ENCODE measurements at places on chromosomes 4 and X. TPM values are rescaled to one million over a fixed set of nuclear protein-coding genes. Genes with fewer than 3 reads are reported as not detected.

The CTAG2 gene
- total RNA-seq, result not detected

The RBM10 gene
- total RNA-seq, result 87.0 TPM

The F8A3 gene
- total RNA-seq, result 2.2 TPM

The ITM2A gene
- not detected for total RNA-seq

The BEX1 gene
- 4.0 TPM for total RNA-seq

The FDCSP gene
- total RNA-seq, result not detected

The GLRA3 gene
- not detected for total RNA-seq

The ZNF141 gene
- total RNA-seq, result 6.5 TPM

The RIBC1 gene
- 1.6 TPM for total RNA-seq

The DGKK gene
- total RNA-seq, result not detected

The VCX3A gene
- not detected for total RNA-seq

DNA sequence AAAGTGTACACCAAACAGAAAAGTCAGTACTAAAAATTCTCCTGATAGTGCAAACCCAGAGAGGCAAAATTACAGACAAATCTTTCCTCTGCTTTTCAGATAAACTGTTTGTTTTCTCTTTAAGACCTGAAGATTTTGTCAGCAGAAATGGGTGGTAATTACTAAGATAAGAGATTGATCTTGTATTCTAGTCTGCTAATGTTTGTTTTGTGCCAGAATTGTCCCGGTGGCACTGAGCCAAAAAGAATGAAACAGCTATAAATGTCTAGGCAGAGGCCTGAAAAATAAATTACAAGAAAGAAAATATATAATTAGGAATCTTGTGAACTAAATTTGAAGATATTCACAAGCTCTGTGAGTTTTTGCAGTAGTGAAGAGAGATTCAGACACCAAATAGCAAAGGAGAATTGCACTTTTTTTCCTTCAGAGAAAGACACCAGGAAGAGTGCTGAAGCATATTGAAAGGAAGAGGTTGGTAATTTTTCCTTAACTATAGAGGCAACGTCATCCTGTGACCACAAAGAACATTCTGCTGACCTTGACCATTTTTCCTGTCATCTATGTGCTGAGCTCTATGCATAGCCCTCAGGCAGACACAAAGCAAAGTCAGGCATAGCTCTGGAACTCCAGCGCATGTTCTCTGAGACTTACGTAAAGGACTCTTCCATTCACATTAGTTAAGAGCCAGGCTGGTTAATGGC is 314.5 kb upstream of the RASGEF1B start:
- no peak overlapping the region for H3K27ac ChIP-seq
- no peaks in the 10 kb centered on the region for H3K27me3 ChIP-seq
- DNase-seq, result no peak
- H3K36me3 ChIP-seq, result no peaks in the 10 kb centered on the region
- no peaks in the 10 kb centered on the region for H3K4me1 ChIP-seq

DNA sequence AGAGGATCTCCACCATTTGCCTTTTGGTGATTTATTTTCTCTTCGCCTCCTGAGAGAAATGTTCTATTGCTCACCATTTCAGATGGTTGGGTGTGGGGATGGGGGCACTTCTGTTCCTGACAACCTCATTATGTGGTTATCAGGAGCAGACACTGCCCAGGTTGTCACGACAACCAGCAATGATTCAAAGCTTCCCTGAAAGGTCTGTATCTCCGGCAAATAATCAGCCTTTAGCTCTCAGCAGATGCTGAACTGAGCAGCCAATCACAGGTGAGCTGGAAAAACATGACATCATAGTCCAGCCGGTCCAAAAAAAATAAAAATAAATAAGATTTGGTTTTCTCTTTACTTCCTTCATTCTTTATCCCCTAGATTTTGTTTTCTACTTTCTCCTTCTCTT is 5.5 kb upstream of the PAK3 start:
- H3K27me3 ChIP-seq, result peaks cover 6% of the 10 kb centered on the region
- H3K36me3 ChIP-seq, result no peaks in the 10 kb centered on the region
- no peak for DNase-seq
- H3K4me3 ChIP-seq, result no peak overlapping the region
- no peaks in the 10 kb centered on the region for H3K4me1 ChIP-seq

GRCh38 chr4:93908778-93909177 is 80.2 kb downstream of the ATOH1 start:
- no peaks in the 10 kb centered on the region for H3K36me3 ChIP-seq
- no peaks in the 10 kb centered on the region for H3K27me3 ChIP-seq
- DNase-seq, result no peak
- H3K27ac ChIP-seq, result no peak overlapping the region
- no peak overlapping the region for H3K4me3 ChIP-seq

DNA sequence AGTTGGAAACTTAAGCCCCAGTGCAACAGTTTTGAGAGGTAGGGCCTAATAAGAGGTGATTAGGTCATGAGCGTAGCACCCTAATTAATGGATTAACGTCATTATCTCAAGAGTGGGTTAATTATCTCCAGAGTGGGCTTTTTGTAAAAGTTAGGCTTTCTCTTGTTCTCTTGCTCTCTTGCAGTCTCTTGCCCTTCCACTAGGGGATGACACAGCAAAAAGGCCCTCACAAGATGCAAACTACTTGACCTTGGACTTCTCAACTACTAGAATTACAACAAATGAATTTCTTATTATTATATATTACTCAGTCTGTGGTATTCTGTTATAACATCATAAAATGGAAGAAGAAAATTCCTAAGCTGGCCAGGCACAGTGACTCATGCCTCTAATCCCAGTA is 22.1 kb upstream of the NDST3 start:
- no peak overlapping the region for H3K27ac ChIP-seq
- no peak for DNase-seq
- H3K36me3 ChIP-seq, result no peaks in the 10 kb centered on the region
- H3K4me1 ChIP-seq, result no peaks in the 10 kb centered on the region
- no peaks in the 10 kb centered on the region for H3K27me3 ChIP-seq

- H3K36me3 ChIP-seq, result no peaks in the 10 kb centered on the region
- no peak overlapping the region for H3K4me3 ChIP-seq
- peak; percentile 75 for DNase-seq
- H3K27ac ChIP-seq, result peak overlapping the region; percentile 5
These were observed 88.7 kb downstream of the PDLIM5 start for GRCh38 chr4:94540476-94540875.

GRCh38 chr4:26723216-26723615 is 137.4 kb upstream of the STIM2 start:
- no peaks in the 10 kb centered on the region for H3K4me1 ChIP-seq
- no peak overlapping the region for H3K27ac ChIP-seq
- H3K27me3 ChIP-seq, result no peaks in the 10 kb centered on the region
- no peak overlapping the region for H3K4me3 ChIP-seq
- H3K36me3 ChIP-seq, result no peaks in the 10 kb centered on the region
- DNase-seq, result no peak

GRCh38 chrX:142446349-142446748 is 241.3 kb upstream of the MAGEC2 start:
- H3K27ac ChIP-seq, result no peak overlapping the region
- H3K27me3 ChIP-seq, result no peaks in the 10 kb centered on the region
- peak; percentile 2 for DNase-seq
- H3K4me1 ChIP-seq, result no peaks in the 10 kb centered on the region

GRCh38 chrX:15574017-15574416 is 26.7 kb downstream of the ACE2 start:
- H3K27me3 ChIP-seq, result no peaks in the 10 kb centered on the region
- H3K36me3 ChIP-seq, result no peaks in the 10 kb centered on the region
- H3K4me3 ChIP-seq, result no peak overlapping the region
- peaks cover 22% of the 10 kb centered on the region for H3K4me1 ChIP-seq

DNA sequence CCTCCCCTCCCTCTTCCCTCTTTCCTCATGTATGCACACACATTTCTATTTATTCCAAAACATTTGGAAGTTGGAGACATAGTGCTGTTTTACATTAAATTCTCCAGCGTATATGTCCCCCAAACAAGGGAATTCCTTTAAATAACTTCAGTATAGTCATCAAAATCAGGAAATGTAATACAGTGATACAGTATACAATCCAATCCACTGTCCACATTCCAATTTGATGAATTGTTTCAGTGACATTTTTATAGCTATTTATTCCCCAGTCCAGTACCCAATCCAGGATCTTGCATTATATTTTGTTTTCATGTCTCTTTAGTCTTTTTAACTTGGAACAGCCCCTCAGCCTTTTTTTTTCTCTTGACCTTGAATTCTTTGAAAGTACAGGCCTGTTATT is 233.0 kb downstream of the DKK2 start:
- DNase-seq, result peak; percentile 14
- peaks cover 4% of the 10 kb centered on the region for H3K4me1 ChIP-seq
- no peak overlapping the region for H3K4me3 ChIP-seq
- H3K36me3 ChIP-seq, result no peaks in the 10 kb centered on the region
- H3K27ac ChIP-seq, result no peak overlapping the region

DNA sequence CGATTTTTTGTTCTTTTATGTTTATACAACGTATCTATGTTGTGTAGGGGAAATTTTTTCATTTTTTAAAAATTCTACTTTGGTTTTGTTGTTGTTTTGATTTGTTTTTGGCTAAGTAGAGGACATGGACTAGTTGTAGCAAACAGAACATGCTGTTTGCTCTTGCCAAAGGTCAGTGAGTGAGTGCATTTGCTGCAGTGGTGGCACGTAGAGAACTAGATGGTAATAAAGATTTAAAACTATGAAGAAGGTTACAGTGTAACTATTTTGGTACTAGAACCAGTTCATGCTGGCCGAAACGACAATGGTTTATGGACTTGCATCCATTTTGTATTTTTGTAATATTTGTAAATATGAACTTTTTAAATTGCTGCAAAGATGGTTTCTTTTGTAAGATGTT is 1.9 kb upstream of the SCML1 start:
- H3K36me3 ChIP-seq, result no peaks in the 10 kb centered on the region
- H3K27me3 ChIP-seq, result no peaks in the 10 kb centered on the region
- no peak overlapping the region for H3K4me3 ChIP-seq
- no peak overlapping the region for H3K27ac ChIP-seq
- peaks cover 4% of the 10 kb centered on the region for H3K4me1 ChIP-seq
- DNase-seq, result no peak

DNA sequence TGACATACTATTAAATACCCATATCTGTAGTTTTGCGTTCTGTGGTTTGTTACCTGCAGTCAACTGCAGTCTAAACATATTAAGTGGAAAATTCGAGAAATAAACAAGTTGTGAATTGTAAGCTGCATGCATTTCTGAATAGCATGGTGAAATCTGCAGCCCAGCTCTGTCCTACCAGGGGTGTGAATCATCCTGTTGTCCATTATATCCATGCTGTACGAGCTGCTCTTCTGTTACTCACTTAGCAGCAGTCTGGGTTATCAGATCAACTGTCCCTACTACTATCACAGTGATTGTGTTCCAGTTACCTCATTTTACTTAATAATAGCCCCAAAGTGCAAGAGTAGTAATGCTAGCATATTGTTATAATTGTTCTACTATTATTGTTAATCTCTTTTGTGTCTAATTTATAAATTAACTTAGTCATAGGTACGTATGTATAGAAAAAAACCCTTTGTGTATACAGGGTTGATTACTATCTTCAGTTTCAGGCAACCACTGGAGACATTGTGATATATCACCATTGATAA is 173.7 kb upstream of the FAT4 start:
- H3K36me3 ChIP-seq, result no peaks in the 10 kb centered on the region
- H3K27me3 ChIP-seq, result no peaks in the 10 kb centered on the region
- no peaks in the 10 kb centered on the region for H3K4me1 ChIP-seq
- H3K4me3 ChIP-seq, result no peak overlapping the region

DNA sequence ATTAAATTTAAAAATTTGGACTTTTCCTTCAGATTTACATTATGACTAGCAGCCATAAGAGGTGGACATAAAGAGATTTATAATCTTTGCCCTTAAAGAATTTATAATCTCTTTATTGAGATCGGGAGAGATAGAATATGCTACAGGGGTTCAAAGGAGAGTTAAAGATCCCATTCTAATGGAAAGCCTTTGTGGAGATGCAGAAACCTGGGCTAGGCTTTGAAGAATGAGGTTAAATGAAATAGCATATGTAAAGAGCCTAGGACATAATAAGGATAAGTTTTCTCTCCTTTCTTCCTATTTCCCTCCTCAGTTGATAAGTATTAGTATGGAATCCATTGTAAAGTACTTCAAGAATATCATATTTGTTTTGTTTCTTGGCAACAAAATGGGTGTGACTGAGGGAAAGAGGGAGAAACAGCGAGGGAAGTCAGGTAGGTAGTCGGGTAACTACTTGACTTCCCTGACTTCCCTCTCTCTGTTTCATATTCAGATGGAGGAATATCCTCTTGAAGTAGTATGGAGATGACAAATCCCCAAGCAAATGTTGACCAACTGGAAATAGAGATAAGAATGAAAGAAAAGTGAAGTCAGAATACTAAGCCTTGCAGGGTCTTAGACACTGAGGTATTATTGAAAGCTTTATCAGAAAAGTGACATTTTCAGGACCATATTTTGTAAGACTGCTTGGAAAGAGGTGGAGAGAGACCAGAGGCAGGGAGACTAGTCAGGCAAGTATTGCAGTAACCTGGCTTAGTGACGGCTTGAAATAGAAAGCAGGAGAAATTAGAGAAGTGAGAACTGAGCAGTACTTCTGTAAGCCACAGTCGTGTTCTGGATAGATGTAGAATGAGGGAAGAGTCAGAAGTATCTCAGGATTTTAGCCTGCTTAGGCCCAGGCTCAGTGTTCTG is 82.9 kb downstream of the PDLIM5 start:
- H3K27me3 ChIP-seq, result no peaks in the 10 kb centered on the region
- H3K4me1 ChIP-seq, result peaks cover 22% of the 10 kb centered on the region
- DNase-seq, result no peak
- no peak overlapping the region for H3K4me3 ChIP-seq
- H3K36me3 ChIP-seq, result no peaks in the 10 kb centered on the region
- no peak overlapping the region for H3K27ac ChIP-seq

DNA sequence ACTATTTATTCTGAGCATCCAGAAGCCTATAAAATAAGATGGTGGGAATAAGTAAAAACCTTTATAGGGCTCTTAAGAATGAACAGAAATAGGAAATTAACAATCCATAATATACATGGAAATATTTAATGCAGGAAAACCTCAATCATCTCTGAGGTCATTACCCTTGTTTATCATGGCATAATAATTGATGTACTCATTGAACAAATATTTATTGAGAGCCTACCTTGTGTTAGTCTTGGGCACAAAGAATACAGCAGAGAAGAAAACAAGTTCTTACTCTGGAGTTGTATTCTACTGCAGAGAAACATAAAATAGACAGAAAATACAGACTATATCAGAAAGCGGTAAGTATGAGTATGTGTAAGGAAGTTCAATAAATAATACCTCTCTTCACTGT is 167.2 kb downstream of the COX18 start:
- peak; percentile 73 for DNase-seq
- H3K4me1 ChIP-seq, result peaks cover 14% of the 10 kb centered on the region
- H3K27ac ChIP-seq, result no peak overlapping the region
- no peaks in the 10 kb centered on the region for H3K27me3 ChIP-seq

- H3K27me3 ChIP-seq, result no peaks in the 10 kb centered on the region
- peaks cover 26% of the 10 kb centered on the region for H3K4me1 ChIP-seq
- H3K4me3 ChIP-seq, result no peak overlapping the region
- H3K36me3 ChIP-seq, result no peaks in the 10 kb centered on the region
- peak; percentile 32 for DNase-seq
These were observed 45.7 kb upstream of the GATB start for GRCh38 chr4:151806511-151806927.

- no peaks in the 10 kb centered on the region for H3K27me3 ChIP-seq
- no peak overlapping the region for H3K27ac ChIP-seq
- H3K36me3 ChIP-seq, result no peaks in the 10 kb centered on the region
- H3K4me1 ChIP-seq, result peaks cover 8% of the 10 kb centered on the region
- DNase-seq, result no peak
These were observed 582.0 kb downstream of the ADGRL3 start for GRCh38 chr4:61782133-61782532.

All from PC-3 (cell line).